ENCODE measurements at places on chromosomes 11 and 22.

DNA sequence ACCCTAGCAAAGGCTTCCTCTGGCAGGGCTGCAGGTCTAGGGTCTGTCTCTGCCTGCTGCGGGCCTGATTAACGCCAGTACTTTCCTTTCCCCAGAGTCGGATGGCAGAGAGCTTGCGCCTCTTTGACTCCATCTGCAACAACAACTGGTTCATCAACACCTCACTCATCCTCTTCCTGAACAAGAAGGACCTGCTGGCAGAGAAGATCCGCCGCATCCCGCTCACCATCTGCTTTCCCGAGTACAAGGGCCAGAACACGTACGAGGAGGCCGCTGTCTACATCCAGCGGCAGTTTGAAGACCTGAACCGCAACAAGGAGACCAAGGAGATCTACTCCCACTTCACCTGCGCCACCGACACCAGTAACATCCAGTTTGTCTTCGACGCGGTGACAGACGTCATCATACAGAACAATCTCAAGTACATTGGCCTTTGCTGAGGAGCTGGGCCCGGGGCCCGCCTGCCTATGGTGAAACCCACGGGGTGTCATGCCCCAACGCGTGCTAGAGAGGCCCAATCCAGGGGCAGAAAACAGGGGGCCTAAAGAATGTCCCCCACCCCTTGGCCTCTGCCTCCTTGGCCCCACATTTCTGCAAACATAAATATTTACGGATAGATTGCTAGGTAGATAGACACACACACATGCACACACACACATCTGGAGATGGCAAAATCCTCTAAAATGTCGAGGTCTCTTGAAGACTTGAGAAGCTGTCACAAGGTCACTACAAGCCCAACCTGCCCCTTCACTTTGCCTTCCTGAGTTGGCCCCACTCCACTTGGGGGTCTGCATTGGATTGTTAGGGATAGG is 18.6 kb downstream of the RSPH14 start:
- no peak for DNase-seq

- DNase-seq = no peak
Measured at GRCh38 chr22:20438427-20438677, 727 bp upstream of the SCARF2 start.

DNA sequence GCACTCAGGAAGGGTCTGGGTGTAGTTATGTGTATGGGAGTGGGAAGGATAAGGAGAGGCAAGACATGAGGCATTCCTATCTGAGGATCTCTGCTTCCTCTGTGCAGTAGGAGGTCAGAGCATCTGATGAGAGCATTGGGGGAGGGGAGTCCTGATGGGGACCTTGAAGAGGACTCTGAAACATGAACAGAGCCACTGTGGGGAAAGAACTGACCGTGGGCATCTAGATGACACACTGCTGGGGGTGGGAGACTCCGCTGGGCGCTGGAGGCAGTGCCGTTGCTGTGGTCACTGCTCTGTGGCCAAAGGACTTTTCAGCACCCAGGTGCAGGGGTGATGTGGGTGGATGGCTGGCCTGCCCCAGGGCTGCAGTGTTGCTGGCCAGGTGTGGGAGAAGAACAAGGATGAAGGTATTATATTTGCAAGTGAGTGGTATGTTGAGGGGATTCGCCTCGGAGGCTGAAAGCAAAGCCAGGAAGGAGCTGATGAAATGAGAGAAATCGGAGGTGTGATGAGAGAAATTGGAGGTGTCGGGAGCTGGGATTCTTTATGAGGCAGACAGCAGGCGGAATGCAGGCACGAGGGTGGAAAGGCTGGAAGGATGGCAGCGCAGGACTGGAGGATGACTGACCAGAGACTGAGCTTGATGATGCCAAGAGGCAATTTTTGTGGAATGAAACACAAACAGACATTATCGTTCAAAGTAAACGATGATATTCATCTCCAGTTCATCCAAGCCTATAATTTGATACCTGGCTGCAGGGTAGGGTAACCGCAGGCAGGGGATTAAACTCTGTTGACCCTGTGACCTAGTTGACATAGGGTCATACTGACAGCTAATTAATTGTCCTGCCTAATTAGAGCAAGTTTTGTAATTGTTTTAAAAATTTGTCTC is 19.4 kb upstream of the TMPRSS4 start:
- DNase-seq = no peak

DNA sequence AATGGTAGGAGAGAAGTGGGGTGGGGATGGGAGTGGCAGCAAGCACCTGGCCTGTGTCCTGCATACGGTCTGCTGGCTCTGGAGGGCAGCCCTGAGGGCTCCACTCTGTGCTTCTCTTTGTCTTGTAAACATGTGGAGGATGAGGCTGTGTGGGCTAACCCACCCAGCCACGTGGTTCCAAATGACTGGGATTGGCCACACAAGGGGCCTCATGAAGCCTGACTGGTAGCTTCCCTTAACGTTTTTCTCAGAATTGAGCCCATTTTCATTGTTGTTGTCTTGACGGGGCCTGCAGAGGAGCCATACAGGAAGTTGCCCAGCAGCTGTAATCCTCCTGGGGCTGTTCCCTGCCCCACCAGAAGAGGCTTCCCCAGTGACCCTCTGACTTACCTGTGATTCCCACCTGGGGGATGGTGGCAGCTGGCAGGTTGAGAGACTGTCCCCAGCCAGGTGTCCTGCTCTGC is 18.0 kb downstream of the DERL3 start:
- peak; percentile 15 for DNase-seq

DNA sequence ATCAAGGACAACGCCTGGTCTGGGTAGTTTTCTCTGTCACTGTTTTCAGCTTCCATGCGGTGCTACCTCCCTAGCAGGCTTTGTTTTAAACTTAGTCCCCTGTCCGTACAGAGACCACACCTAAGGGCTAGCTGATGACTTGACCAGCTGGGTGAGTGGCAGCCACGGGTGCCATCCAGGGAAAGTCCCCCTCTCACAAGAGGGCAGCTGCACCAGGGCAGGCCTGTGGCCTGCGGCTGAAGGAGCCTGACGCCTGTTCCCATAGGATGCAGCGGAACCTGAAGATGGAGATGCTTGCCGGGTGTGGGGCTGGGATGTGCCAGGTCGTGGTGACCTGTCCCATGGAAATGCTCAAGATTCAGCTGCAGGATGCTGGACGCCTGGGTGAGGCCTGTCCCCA is 19.9 kb downstream of the SLC25A18 start:
- no peak for DNase-seq

GRCh38 chr22:41091132-41092022 is 1.0 kb upstream of the EP300 start:
- peak; percentile 95 for DNase-seq

- no peak for DNase-seq
Measured at GRCh38 chr11:125275905-125276618, 111.5 kb downstream of the PKNOX2 start.
